ENCODE measurements at places on chromosomes 1 and 21.

DNA sequence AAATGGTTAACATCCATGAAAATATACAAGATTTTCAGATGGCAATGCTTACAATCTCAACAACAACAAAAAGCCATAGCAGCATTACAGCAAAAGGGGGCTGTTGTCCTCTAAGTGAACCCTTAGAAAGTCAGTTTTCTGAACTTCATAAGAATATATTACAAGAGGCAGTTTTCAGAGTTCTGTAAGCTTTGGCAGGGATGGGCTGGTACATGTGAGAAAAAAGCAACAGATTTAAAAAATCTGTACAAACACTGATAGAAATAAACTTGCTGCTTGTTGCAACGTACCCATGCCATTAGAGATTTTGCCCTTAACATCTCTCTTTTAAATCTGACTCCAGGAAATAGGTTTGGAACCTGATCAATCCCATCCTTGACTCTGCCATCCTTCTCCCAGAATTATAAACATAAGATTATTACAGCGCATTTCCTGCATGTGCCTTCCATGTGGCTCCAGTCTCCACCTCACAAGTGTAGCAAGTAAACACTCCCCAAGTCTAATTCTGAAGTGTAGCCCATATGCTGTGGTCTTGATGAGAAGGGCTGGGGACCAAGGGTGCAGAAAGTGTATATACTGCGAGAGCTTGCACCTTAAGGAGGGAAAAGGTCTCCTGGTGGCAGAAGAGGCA is 101.4 kb upstream of the TSPAN2 start:
- no peak for DNase-seq

- no peak for DNase-seq
These were observed 120.7 kb downstream of the LMX1A start for GRCh38 chr1:165235777-165236291.

- DNase-seq = no peak
These were observed 184.6 kb downstream of the LMO4 start for GRCh38 chr1:87513255-87513654.

- DNase-seq = no peak
These were observed 17.8 kb upstream of the ZC3H12A start for GRCh38 chr1:37456614-37457013.

DNA sequence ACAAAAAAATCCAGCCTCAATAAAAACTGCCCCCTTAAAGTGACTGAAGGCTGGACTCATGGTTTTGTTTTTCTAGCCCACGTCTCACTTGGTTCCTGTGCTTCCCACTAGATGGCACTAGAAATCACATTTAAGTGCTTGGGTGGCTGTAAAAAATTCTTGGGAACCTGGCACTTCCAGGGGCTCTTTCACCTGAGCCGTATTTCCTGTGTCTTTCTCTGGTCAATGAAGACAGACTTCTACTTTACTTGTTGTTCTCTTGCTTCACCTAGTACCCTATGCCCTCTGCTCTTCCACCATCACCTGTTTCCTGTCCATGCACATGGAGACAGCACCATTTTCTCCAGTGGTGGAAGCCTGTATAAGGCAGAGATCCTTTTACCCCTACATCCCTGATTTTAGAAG is 20.0 kb downstream of the METTL13 start:
- no peak for DNase-seq

- no peak for DNase-seq
These were observed at the start of gene C1orf185 for GRCh38 chr1:51101976-51102375. TSS of gene C1orf185 (plus strand) at chr1:51102228. CDS start at chr1:51102234, 6 bp downstream.

DNA sequence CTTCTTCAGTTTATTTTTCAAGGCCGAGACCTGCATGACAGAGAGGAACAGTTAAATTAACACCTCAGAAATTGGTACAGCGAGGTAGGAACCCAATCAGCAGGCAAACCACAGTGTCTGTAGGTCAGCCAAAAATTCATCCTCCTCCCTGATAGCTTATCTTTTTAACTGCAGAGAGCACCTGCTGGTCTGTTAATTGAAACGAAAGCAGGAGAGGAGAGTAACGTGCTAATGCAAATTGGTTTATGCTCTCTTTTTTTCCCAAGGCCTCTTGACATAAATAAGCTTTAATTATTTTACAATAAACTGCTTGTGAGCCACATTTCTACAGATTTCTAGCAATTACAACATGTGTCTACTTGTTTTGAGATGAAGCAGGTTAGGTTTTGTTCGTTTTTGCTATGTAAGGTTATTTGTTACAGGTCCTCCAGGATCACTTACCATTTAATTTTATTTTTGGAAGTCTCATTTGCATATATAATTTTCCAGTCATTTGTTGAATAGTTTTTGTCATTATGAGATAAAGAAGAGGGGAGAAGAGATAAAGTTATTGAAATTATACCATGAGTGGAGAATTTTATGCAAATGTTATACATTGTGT is 179.9 kb downstream of the DENND1B start:
- no peak for DNase-seq

DNA sequence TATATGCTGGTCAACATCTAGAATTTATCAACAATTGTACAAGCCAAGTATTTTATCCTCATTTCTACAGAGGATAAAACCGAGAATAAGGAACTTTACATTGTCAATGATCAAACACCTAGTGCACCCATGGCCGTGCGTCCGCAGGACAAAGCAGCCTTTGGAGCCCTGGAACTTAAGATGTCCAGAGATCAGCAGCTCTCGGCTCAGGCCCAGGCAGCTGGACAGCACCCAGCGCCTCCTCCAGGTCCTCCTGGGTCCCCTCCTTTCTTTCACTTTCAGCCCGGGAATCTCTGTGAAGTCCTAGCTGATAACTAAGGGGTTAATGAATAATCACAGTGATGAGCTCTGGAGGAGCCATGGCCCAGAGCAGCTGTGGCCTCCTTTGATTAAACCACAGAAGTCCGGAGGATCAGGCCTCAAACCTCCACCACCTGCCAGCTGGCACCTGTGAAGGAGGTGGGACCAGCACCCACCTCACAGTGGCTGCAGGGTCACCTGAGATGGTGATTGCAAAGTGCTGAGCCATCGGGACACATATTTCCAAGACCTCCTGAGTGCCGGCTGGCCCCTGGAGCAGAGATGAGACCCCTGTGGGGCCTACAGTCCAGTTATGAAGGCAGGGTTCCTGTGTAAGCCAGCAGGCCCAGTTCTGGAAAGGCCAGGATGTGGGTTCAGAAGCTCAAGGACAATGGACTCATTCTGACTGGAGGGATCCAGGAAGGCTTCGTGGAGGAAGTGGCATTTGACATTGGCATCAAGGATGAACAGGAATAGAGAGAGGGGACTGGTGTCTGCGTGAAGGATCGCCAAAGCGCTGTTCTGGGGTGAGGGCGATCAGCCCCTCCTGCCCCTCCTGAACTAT is 11.6 kb upstream of the SAMD11 start:
- no peak for DNase-seq

DNA sequence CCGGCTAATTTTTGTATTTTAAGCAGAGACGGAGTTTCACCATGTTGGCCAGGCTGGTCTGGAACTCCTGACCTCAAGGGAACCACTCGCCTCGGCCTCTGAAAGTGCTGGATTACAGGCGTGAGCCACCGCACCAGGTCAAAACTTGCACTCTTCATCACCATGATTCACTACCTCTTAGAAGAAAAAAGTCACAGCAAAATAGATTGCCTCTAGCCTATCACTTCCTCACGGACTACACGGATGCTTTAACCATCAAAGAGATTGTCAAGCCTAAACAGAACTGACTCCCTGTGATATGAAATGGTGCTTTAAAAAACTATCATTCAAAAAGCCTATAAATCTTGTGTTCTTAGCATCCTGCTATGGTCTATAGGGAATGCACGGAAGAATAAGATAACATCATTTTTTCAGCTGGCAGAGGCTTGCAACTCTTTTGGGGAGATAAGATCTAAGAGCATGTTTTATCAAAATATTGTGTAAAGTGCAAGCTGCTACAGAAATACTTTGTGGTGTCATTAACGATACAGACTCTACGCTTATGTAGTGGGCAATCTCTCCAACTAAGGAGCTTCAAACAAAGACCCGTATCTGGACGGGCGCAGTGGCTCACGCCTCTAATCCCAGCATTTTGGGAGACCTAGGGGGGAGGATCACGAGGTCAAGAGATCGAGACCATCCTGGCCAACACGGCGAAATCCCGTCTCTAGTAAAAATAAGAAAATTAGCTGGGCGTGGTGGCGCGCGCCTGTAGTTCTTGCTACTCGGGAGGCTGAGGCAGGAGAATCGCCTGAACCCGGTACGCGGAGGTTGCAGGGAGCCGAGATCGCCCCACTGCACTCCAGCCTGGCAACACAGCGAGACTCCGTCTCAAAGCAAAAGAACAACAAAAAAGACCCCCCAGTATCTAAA is 966 bp downstream of the TFB2M start:
- no peak for DNase-seq

DNA sequence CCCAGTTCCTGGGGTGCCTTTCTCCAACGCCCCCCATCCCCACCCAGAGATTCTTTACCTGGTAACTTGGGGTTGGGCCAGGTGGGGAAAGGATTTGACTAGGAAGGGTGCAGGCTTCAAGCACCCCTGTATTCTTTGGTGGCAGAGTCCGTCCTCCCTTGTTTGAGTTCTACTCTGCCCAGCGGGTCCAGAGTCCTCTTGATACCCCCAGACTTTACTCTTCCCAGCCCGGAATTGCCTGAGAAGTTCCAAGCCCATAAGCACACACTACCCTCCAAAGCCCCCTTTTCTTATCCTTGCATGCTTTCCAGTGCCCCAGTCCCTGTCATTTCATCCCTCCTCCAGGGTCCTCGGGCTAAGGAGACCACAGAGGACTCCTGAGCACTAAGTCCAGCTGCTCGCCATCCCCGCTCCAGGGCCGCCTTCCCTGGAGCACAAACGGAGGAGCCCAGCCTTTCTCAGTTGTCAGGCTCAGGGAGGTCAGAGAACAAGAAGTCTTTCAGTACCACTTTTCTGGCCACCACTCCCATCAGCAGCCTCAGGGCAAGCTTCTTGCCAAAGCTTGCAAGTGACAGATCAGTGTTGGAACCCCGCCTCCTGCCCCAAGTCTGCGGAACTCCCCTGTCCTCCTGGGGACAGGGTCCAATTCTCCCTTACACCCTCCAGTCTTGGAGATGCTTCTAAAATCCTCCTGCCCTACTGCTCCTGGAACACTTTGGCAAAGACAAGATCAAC is 12.2 kb downstream of the SLC45A3 start:
- DNase-seq = no peak

DNA sequence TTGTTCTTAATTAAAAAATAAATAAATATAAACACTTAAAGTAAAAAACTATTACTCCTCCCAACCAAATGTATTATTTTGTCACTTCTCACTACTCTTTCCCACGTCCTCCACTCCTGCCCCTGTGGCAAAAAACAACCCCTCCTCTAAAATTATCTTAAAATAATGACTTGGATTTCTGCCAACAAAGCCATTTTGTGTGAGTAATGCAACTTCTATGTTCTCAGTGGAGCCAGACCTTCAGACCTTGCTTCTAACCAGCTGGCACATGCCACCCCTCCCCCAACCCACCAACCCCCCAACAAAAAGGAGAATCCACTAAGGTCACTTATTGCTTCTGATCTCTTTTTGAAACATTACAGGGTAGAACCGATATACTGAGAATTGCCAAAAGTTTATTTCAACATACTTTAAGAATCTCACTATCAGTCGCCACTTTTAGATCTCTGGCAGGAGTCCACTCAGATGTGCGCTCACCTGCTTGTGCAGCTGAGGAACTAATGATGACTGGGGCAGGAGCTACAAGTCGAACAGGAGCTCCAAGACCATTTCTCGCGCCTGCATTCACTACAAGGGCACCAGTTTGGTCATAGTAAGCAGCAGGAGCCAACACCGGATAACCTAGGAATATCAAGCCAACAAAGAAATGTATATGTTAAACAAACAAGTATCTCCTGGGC is 58.3 kb upstream of the SDC3 start:
- DNase-seq = no peak

DNA sequence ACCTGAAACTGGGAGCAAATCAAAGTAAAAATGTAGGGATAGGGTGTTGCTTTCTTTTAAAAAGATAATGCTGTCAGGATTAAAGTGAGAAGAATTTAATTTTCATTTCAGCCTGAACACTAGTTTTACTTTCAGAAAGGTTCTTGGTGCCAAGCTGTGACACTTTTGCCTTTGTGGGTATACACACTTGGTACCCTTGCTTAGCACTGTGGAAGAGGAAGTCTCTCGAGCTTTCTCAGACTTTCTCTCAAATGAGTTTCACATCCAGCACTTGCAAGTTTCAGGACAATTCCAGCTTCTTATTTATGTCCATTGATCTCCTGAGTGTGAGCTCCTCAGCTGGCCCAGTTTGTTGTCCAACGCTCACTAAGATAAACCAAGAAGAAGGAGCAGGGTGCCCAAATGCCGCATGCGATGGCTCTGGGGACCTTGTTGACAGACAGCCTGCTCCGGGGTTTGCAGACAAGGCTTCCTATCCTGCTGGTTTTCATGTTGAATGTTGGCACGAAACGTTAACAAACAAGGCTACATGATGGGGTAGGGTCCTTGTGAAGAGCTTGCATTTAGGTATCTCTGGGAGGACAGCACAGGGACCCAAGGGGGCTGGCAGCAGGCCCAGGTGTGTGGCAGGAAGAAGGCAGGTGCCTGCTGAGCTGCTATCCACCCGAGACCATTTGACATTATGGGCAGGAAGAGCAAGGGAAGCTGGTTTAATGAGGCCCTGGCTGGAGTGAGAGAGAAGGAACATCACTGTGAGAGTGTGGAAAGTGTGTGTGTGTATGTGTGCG is 79.7 kb downstream of the POFUT2 start:
- DNase-seq = no peak

- DNase-seq = no peak
These were observed 35.9 kb downstream of the RGSL1 start for GRCh38 chr1:182485861-182486260.

GRCh38 chr1:89620664-89621063 is 12.3 kb upstream of the LRRC8C start:
- no peak for DNase-seq

DNA sequence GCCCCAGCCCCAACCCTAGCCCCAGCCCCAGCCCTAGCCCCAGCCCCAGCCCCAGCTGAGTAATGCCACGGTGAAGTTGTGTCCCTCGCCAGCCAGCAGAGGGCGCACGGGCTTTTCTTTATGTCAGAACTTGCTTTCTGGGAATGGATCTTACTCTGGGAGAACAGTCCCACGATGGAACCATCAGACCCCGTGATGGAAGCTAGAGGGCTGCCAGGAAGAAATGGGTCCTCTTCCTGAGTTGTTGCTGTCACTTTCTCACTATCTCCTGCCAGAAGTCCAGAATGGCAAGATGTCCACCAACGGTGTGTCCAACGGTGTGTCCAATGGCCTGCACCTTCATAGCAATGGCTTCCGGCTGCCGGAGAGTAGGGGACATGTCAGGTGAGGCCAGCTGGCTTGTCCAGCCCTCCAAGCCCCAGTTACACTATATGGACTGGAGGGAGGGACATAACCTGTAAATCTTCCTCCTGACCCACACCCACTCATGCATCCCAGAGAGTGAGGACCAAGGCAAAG is 25.1 kb upstream of the TMEM222 start:
- DNase-seq = peak; percentile 48

- DNase-seq = no peak
These were observed at the start of gene ADAMTSL4 for GRCh38 chr1:150548632-150549495. TSS of gene ADAMTSL4 (plus strand) at chr1:150549408. CDS start at chr1:150552289, 2,881 bp downstream.
